CD4-positive, alpha-beta T cell treated with Interleukin-1 beta for 1 hour (primary cell): ENCODE measurements at places on chromosomes 3 and 15.

DNA sequence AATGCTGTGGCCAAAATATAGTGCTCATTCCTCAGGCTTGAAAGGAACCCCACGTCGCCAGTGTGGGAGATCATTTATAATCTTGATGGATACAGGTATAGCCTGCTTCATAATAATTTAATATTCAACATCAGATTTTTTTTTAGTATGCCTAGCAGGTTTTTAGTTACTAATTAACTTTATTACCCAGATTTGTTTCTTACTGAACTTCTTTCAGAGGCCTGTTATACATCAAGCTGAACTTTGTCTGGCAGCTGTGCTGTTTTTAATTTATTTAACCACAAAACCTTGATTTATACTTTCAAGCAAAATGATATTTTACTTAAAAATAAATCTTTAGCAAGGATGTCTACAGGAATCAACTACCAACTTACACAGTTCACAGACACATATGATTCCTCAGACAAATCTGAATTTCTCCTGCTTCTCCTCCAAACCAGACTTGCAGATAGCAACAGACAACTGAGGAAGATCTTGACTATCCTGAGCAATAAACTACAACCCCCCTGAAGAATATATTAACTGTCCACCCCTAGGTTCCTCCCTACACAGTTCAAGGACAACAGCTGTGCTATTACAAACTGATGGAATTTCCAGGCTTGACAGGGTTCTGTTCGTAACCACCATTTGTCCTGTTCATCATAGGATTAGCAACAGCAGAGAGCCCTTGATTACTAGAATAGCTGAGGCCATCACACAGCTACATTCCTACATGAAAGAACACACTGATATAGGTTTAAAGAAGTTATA is 610 bp downstream of the MAP4 start:
- no peak for DNase-seq

DNA sequence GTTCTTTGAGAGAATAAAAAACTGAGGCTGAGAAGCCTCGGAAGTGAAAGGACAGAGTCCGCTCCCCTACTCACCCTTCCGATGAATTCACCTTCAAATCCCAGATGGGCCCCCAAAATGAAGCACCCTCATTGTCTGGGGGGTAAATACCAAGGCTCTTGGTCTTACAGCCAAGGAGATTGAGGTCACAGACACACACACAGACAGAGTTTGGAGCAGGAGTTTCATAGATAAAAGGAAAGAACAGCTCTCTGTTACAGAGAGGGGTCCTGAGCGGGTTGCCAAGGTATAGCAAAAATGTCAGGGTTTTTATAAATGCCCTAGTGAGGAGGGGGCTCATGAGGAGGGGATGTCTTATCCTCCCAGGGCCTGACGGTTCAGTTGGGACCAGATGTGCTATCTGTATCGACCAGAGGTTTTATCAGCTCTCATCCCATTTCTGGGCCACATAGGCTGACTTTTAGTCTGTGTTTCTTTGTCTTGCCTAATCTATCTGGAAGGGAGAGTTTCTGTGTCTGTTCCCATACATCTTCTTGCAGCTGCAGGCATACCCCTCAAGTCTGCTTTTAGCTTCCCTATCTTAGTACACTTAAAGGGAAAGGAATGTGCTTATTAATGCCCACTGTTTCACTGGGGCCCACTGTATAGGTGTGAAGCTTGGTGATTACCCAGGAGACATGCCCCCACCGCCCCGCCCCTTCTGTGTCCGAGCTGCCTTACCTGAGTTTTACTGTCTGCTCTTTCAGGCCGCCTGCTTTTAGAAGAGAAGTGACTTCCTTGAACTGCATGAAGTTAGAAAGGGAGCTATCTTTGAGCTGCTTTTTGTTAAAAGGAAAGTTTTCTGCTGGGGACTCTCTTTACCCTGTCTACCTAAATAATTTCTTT is 66.8 kb upstream of the ATP11B start:
- DNase-seq = no peak

DNA sequence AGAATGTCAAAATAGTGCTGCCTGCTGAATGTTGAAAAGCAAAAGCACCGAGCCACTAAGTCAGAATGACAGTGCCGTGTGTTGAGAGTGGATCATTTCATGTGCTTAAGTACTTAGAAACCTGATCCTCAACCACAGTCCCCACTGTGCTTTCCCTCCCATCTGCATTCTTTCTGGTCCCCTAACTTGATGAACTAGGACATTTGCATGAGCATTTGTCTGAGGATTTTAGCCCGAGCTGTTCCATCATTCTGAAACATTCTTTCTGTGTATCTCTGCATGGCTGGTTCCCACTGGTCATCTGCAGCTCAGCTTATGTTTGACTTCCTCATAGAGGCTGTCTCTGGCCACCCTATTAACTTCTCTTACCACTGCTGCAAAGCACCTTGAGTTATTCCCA is 42.0 kb downstream of the SST start:
- DNase-seq = no peak

- DNase-seq = no peak
Observed at GRCh38 chr3:8200996-8201395, 300.6 kb upstream of the LMCD1 start.

GRCh38 chr15:41648770-41649169 is 11.4 kb upstream of the MGA start:
- DNase-seq = no peak

DNA sequence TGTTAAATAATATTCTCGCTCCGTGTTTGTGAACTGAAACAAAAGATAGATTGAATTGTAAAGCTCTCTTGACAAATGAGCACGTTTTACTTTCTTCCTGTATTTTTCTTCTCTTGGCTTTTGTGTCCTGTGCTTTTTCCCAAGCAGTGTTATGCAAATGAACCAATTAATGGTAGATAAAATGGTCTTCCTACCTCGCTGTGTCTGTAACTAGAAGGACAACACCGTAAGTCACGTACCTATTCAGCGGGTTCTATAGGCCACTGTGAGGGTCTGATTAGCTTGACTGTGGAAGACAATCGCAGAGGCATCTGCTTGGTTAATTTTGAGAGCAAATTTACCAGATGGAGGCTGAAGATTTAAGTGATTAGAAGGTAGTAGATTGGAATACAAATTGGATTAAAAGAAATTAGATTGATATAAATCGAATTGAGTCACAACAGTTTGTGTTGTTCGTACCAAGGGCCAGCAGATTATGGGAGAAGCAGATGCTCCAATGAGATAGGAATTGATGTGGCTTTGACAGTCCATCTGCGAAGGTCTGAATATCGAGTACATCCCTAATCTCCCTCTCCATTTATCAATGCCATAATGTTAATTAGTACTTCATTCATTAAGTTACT is 40.2 kb downstream of the ROBO2 start:
- DNase-seq = no peak

DNA sequence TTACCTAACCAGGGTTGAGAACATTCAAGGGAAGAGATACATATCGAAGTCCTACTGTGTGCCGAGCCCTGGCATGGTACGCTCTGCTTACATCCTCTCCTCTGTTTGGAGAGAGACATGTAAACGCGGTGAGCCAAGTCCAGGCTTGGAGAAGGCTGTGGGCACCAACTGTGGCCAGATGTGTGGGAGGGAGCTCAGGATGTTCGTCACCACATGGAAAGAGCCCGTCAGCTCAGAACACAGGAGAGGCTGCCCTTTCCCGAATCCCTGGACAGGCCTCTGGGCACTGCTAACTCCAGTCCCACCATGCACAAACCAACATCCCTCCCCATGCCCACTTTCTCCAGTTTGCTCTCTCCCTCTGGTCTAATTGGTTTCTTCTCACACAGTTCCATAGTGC is 43.0 kb downstream of the MESD start:
- no peak for DNase-seq

- no peak for DNase-seq
Observed at GRCh38 chr3:75015280-75015679, 400.8 kb upstream of the CNTN3 start.

- DNase-seq = no peak
Observed at GRCh38 chr3:177379045-177379444, 181.8 kb upstream of the TBL1XR1 start.

- no peak for DNase-seq
Observed at GRCh38 chr15:98720577-98721565, 72.5 kb downstream of the IGF1R start.

GRCh38 chr15:66115568-66116206 is 137.9 kb downstream of the MEGF11 start:
- DNase-seq = peak; percentile 40

DNA sequence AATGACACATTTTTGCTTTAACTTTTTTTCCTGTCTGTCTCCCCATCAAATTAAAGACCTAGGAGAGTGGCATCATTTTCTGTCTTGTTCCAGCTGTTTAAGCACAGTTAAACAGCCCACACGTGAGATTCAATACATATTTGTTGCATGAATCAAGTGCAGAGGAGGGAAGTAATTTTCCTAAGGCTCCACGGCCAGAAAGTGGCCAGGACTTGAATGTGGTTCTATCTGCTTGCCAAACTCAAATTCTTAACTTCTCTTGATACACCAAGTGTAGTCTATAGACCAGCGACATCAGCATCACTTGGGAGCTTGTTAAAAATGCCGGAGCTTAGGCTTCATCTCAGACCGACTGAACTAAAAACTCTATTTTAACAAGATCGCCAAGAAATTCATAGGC is 724.8 kb upstream of the CFAP20DC start:
- DNase-seq = no peak

- peak; percentile 53 for DNase-seq
Observed at GRCh38 chr3:13480340-13481318, 523 bp downstream of the HDAC11 start.

DNA sequence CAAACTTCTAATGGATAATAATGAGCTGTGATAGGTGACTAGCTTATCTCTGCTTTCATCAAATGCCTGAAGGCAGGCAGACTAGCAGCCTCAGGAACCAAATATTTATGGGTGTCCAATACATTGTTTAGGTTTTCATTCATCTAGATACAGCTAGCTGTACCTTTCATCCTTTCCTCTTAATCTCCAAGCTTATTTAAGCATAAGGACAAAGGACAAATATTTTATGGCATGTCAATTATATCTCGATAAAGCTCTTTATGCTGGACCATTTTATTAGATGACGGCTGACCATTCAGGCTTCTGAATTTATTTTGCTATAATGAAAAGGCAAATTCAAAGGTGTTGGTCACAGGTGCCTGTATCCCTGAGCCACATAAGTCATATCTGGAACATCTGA is 16.9 kb downstream of the RBM15B start:
- no peak for DNase-seq

GRCh38 chr3:120394347-120394746 is 45.2 kb upstream of the LRRC58 start:
- DNase-seq = no peak

DNA sequence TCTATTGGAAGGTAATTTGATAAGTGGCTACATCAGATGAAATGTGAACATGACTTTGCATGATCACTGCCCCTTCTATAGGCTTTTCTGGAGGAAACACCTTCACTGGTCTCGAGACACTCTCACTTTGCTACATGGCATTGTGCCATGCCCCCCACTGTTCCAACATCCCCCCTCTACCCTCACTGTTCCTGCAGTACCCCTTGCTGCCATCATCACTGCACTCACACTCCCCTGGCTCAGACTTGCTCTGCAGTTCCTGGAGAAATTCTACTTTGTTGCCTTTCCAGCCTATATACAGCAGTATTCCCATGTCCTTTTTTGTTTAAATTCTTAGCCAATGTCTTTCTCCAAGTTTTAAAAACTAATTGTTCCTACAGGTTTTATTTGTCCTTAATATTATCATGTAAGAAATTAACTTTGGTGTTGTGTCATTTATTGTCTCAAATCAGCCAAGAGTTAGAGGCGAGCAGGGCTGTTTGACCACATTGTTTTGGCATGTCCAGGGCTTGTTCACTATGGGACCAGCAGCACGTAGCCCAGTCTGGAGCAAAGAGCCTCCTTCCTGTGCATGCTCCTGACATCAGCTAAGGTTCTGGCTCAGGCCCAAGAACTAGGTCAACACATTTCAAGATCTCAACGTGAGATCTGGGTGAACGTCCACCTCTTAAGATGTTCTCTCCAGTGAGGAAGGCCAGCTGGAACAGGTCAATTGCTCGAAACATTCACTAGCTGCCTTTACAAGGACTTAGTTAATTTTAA is 246.4 kb downstream of the SLC9A9 start:
- DNase-seq = no peak

DNA sequence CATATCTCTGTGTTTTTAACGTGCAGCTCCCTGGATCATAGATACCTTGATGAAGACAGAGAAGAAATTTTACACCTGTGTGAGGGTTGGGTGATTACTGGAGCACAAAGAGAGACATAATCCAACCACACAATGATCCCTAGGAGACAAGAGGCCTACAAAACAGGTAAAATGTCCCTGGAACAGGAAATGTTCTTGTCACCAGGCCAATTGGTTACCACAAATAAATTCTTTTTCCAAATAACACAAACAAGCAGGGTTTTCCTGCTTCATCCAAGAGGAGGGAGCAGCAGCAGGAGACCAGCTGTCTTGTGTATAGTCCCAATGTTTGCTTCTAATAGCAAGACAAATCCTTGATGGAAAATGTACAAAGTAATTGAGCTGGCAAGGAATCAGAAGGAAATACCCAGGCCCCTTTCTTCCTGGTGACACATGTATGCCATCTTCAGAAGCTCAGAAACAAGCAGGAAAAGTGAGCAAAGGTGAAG is 1.4 kb downstream of the MGLL start:
- no peak for DNase-seq

- DNase-seq = no peak
Observed at GRCh38 chr15:50134524-50135024, 15.5 kb upstream of the ATP8B4 start.

DNA sequence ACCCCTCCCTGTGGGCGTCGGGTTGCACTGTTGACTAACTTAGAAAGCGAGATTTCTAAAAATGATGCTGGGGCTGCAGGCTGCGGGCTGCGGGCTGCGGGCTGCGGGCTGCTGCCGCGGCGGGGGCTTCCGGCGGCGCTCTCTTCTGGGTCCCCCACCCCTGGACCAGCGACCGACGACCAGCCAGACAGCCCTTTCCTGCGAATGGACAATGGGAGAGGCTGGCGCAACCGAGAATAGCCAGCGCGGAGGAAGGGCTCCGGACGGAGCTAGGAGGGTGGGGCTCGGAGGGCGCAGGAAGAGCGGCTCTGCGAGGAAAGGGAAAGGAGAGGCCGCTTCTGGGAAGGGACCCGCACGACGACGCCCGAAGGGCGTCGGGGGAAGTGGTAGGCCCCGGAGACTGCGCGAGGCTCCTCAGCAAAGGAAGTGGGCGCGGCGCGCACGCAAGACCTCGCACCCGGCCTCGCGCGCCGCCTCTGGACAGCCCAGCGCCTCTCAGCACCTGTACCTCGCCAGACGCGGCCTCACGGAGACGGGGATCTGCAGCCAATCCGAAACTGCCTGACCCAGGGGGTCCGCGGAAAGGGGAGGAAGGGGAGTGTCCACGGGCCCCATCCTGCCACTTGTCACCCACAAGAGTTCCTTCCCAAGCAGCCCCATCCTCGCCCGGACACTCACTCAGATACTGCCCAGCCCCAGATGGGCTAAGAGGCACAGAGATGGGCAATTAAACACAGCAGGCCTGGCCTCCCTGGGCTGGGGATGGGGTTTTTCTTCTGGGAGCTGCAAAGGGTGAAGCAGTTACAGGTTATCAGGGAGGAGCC is 70.7 kb downstream of the SLC12A8 start:
- peak; percentile 69 for DNase-seq

GRCh38 chr3:50630877-50631276 is 13.9 kb downstream of the MAPKAPK3 start:
- no peak for DNase-seq

- DNase-seq = no peak
Observed at GRCh38 chr15:57329582-57330367, 46.5 kb upstream of the CGNL1 start.

- peak; percentile 73 for DNase-seq
Observed at GRCh38 chr3:126654571-126655383, at the start of gene TXNRD3. TSS of gene TXNRD3 (minus strand) at chr3:126655124.
